CD8-positive, alpha-beta T cell (primary cell): ENCODE measurements at places on chromosomes 16 and 17.

- DNase-seq = no peak
These were observed 9.8 kb downstream of the ATP2C2 start for GRCh38 chr16:84378099-84378498.

- peak; percentile 41 for DNase-seq
These were observed 844 bp downstream of the TBKBP1 start for GRCh38 chr17:47694581-47695428.

DNA sequence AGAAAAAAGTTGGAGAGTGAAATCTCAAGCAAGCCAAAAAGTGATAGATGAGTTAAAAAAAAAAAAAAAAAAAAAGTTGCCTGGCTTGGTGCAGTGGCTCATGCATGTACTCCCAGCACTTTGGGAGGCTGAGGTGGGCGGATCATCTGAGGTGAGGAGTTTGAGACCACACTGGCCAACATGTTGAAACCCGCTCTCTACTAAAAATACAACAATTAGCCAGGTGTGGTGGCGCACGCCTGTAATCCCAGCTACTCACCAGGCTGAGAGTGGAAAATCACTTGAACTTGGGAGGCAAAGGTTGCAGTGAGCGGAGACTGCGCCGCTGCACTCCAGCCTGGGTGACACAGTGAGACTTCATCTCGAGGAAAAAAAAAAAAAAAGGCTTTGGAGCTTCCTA lies 668.8 kb downstream of the WWOX start:
- no peak for DNase-seq

DNA sequence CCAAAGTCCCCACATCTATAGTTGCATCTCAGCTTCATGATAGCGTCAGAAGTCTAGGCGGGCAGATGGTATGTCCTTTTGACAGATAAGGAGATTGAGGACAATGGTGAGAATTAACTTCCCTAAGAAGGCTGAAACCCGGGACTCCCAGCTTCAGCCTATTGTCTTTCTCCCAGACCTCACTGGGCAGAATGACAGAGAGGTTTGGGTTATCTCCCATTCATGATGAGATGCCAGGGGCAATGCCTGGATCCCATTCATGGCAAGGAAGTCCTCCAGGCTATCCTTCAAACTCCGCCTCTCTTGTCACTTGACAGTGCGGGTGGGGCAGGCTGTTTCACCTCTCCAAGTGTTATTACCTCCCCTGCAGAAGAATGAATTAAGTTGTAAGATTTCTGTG lies 100.3 kb downstream of the IRX5 start:
- DNase-seq = no peak

DNA sequence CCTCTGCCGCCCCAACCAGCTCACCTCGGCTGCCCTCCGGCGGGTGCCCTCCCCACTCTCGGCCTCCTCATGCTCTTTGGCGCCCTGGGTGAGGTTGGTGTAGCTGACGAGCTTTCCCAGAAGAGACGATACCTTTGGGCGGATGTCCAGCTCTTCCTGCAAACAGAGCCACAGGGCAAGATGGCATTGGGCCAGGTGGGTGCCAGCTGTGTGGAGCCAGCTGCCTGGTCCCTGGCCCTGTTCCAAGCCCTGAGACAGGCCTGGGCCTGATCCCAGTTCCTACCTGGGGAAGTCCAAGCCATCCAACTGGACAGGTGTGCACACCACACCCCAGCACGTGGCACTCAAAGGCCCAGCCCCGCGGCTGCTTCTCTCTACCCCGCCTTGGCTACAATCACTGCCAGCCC lies 6.9 kb downstream of the SLC12A4 start:
- no peak for DNase-seq

DNA sequence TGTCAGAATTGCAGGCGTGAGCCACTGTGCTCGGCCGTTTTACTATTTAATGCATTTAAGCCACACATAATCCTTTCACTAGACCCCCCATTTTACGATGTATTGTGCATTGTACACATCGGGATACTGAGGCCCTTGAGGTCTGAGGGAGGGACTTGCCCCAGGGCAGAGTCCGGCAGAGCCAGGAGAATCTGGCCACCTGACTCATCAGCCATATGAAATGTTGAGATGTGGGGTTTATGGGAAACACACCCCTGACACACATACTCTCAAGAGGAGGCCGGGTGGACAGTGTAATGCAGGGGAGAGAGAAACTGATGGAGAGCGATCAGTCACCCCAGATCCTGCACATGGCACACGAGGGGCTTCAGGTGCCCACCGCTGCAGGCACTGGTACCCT lies 196.6 kb downstream of the ZNF423 start:
- no peak for DNase-seq

DNA sequence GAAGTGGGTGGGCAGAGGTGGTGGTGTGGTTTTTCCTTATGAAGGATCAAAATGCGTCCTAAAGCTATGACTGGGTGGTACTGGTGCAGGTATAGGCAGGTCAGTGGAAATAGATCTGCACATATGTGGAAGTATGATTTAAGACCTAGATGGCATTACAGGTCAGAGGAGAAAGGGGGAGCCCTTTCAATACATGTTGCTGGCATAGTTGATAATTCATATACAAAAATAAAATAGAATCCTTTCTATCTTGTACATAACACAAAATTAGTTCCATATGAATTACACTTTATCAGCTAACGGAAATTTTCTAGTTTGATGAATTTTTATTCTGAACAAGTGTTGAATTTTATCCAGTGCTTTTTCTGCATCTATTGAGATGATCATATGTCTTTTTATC lies 20.8 kb upstream of the PIK3R5 start:
- no peak for DNase-seq

GRCh38 chr16:72300892-72301291 lies 128.9 kb upstream of the PMFBP1 start:
- no peak for DNase-seq

DNA sequence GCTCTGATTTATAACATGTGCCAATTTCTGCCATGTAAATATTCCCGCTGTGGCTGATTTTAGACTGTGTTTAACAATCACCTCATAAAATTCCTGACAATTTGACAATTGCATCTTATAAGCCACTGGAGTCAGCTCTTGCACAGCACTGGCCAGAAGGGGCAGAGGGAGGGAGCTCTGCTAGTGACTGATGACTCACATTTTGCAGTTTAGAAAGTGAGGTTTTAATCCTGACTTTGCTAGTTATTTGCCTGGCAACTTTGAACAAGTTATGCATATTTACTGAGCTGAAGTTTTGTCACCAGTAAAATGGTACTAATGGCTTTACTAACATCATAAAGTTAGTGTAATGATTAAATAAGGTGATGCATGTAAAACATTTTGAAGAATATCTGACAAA lies 452.3 kb downstream of the CNTNAP4 start:
- DNase-seq = no peak

DNA sequence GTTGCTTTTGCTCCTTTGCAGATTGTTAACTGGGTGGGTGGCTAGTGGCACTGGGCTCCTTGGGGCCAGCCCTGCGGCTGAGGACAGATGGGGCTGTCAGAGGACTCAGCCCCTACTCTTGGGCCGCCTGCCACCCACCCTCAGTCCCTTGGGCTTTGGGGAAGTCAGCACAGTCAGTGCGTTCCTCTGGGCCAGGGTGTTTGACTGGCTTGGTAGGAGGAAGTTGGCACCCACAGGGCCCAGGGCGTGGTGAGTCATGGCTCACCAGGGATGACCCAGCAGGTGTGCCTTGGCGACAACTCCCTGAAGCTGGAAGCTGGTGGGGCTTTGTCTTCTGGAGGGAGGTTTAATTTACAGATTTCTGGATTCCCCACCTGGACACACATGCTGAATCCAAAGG lies 32.4 kb downstream of the HAPSTR1 start:
- DNase-seq = no peak

DNA sequence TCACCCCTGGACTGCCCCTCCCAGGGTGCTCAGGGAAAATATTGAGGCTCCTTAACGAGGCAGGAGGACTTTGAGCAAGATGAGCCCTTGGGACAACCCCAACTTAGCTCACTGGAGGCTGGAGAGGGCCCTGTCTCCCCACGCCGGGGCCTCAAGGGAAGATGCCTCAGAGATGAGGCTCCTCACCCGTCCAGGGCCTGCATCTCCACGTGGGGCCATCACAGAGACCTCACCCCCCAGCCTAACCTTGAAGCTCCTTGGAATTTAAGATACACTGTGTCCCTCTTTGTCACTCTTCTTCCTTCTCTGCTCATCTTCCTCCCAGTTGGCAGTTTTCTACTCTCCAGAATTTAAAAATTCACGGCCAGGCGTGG lies 11.2 kb downstream of the COX4I1 start:
- no peak for DNase-seq

DNA sequence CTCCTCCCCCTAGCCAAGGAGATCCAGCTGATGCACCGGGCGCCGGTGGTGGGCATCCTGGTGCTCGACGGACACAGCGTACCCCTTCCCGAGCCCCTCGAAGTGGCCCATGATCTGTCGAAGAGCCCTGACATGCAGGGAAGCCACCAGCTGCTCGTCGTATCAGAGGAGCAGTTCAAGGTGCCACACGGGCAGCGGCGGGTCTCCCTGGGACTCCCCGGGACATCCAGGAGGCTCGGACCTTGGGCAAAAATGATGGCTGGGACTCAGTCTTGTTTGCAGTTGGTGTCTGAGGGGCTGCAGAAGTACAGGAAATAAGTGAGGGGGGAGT lies 15.8 kb upstream of the MYO15B start:
- no peak for DNase-seq

DNA sequence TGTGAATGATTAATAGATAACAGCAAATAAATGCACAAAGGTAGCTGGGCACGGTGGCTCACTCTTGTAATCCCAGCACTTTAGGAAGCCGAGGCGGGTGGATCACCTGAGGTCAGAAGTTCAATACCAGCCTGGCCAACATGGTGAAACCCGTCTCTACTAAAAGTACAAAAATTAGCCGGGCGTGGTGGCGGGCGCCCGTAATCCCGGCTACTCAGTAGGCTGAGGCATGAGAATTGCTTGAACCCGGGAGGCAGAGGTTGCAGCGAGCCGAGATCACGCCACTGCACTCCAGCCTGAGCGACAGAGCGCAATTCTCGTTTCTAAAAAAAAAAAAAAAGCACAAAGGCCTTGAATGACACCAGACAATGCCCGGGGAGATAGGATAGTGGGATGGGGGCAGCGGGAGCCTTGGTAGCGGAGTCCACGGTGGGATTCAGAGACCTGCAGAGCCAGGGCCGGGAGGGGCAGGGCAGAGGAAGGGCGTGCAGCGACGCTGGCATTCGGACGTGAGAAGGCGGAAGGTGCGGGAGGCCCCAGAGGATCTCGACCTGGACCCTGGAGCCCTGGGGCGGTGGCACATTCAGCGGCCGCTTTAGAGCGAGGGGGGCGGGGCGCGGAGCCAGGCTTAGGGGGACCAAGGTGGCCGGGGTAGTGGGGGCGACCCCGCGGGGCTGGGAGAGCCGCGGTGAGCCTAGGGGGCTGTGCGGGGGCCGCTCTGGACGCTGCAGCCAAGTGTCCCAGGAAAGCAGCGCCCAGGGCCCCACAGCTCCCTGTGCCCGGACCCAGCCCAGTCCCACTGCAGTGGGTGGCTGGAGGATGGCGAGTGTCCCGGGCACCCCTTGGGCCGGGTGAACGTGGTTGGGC lies 999 bp upstream of the FLYWCH2 start:
- no peak for DNase-seq

- no peak for DNase-seq
These were observed 21.6 kb upstream of the TNRC6C start for GRCh38 chr17:77936881-77937280.

GRCh38 chr17:40340880-40341807 lies 23.4 kb downstream of the GJD3 start:
- peak; percentile 92 for DNase-seq
